ENCODE measurements at places on chromosomes 13 and 19.

- no peak for DNase-seq
These were observed 168.5 kb upstream of the OBI1 start for GRCh38 chr13:78827471-78827870.

DNA sequence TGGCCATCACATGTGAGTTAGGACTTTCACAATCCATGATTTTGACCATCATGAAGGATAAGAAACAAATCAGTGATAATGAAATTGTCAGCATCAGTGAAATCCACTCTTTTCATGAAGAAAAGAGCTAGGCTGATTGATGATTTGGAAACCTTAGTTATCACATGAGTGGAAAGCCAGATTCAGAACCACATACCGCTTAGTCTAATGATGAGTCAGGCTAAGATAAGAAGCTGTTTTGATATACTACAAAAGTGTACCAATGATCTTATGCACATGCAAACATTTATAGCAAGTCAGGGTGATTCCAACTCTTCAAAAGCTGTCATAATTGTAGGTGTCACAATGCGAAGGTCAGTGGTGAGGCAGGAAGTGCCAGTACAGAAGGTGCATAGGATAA is 519.3 kb downstream of the GPC6 start:
- DNase-seq: no peak

- peak; percentile 98 for DNase-seq
These were observed 25.3 kb upstream of the OR10H2 start for GRCh38 chr19:15702534-15702930.

GRCh38 chr13:99312493-99312883 is 5.3 kb upstream of the GPR183 start:
- DNase-seq: peak; percentile 96

- DNase-seq: no peak
These were observed 39.2 kb downstream of the KCNC3 start for GRCh38 chr19:50290011-50290410.

DNA sequence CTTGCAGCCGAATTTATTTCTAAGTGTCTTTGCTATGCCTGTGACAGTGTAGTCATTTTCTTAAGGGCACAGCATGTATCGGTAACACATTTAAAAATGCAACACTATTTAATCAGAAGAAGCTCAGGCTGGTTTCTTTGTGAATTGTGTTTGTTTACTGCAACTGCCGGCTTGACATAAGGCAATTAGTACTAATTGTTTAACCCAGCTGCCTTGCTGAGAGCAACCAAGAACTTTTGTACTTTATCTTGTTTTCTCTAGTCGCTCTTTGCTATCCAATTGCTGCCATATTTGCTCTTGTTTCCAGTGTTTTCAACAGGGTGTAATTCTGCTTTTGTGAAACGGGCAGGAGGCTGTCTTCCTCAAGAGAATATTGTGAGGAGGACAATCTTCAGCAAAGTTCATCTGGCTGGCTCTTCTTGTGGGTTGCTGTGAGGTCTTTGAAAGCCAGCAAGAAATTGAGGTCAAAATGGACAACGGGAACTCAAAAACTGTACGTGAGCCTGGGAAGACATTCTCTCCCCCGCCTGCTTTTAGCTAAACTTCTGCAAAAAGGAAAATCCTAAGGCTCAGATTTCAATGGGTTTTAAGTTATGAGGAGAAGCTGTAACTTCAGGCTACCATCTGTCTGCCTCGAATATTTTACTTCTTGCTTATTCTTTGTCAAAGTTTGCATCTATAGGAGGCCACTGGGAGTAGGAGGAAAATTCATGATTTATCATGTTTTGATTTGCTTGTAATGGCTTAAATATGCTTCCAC is 75.8 kb upstream of the TSHZ3 start:
- no peak for DNase-seq

DNA sequence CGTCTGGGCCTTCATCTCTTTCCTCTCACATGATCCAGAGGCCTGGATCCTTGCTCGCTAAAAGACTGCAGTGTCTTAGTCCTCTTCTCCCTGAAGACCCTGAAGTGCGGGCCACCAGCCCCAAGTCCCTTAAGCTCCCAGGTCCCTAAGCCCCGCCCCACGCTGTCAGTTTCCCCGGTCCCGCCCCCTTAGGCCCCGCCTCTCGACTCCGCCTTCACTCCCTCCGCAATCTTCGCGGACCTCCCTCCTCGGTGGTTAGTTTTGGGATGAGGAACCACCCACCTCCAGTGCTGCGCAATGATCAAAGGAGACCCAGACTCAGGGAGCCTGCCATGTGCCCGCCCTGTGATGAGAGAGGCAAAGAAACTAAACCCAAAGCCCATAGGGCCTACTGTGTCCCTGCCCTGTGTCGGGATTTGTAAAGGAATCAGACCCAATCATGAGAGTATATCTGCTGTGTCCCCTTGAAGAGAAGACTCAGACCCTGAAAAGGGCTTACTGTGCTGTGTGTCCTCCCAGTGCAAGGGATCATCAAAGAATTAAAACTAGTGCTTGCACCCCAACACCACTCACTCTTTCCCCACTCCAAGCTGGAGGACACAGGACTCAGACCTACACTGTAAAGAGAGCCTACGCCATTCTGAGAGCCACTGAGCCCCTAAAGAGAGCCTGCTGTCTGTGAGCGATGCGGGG is 3.0 kb upstream of the COX6B1 start:
- DNase-seq: peak; percentile 83

DNA sequence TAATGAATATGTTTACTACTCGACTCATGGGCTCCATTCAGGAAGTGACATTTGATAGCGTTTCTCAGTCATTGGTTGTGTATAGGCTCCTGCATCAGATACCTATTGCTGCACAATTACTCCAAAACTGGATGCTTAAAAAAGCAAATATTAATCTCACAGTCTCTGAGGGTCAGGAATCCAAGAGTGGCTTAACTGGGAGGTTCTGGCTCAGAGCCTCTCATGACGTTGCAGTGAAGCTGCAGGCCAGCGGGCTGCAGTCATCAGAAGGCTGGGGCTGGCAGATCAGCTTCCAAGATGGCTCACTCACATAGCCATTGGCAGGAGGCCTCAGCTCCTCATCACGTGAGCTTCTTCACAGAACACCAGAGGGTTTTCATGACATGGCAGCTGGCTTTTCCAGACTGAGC is 525.1 kb upstream of the NBEA start:
- no peak for DNase-seq

- no peak for DNase-seq
These were observed 361.4 kb downstream of the EFNB2 start for GRCh38 chr13:106173891-106174610.

GRCh38 chr13:34352958-34353357 is 535.0 kb downstream of the RFC3 start:
- no peak for DNase-seq

DNA sequence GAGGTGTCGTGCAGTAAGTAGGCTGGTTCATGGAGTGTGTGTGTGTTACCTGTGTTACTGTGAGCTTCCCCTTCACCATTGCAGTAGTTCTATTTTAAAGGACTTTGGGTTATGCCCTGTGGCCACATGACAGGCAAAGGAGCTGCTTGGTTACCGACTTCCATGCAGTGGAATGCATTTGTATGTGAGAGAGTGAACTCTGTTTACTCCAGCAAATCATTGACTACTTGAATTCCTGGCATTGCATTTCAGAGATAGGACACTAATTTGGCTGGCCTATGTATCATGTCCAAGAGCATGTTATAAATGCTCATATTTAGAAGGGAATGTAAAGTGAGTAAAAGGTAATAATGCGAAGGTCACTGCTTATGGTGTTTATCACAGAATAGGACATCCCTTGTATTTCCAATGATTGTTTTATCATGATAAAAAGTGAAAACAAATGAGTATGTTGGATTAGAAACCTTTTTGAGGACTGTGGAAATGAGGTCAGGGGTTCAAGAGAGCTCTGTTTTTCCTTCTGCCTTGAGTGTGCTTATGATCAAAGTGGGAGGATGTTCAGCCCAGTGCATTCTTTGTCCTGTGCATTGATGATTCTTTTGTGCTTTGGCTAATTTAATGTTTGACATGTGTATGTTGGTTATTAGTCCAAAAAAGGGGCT is 156.5 kb downstream of the LMO7 start:
- no peak for DNase-seq

GRCh38 chr19:36257520-36257876 is 42.6 kb downstream of the ZNF146 start:
- DNase-seq: no peak

DNA sequence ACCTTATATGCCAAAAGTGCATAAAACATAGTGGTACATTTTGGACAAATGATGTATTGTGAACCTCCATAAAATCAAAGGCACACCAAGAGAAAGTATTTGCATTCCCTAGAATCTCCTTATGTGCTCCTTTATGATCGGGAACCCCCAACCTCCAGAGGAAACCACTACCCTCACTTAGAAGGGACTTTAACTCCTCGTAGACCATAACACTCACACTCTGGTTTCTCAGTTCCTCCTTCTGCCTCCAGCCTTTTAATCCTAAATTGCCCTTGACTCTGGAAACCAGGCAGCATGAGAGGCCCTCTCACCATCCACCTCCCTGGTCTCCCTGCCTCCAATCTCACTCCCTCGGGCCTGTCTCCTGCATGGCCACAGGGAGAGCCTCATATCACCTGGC is 9.8 kb upstream of the KCNN4 start:
- no peak for DNase-seq

- no peak for DNase-seq
These were observed 92.9 kb downstream of the SOX1 start for GRCh38 chr13:112159575-112160547.

- DNase-seq: no peak
These were observed 36.8 kb downstream of the UFM1 start for GRCh38 chr13:38386421-38386820.

DNA sequence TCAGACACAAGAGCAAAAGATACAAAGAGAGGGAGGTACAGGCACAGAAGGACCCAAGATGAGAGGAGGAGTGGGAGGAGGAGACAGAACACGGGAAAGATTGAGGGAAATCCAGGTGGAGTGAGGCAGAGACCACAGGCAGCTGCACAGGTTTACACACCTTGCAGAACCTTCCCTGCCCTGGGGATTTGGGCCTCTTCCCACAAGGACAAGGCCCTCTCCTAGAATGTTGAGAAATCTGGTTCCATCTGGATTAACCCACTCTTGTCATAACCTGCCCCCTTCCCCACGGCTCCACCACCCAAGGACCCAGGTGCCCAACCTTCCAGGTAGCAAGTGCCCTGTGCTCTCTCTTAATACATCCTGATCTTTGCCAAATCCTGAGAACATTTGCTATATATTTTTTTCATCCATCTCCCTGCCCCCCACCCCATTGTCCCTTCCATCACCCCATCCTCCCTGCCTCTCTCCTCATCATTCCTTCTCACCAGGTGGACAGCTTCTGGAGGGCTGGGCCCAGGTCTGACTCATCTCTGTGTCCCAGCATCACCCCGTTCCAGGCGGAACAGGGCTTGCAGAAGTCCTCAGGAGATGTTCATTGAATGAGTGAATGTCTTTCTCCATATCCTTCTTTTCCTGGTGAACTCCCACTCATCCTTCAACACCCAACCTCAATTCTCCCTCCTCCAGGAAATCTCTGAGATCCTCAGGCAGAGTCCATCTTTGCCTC is 8.8 kb upstream of the KLK8 start:
- no peak for DNase-seq

GRCh38 chr13:110187641-110188161 is 119.3 kb downstream of the COL4A1 start:
- no peak for DNase-seq

DNA sequence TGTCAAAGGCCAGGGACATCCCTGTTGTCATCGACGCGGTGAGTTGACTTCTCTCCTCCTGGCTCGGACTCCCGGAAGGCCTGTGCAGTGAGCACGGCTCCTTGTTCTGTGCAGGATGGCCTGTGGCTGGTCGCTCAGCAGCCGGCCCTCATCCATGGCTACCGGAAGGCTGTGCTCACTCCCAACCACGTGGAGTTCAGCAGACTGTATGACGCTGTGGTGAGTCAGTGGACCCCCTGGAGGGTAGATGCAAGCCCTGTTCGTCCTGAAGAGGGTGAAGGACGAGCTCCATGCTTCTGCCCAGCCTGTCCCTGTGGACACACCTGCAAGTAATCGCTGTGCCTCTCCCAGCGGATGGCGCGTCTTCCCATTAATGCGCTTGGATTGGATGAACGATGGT is 19.2 kb downstream of the NAXD start:
- no peak for DNase-seq

DNA sequence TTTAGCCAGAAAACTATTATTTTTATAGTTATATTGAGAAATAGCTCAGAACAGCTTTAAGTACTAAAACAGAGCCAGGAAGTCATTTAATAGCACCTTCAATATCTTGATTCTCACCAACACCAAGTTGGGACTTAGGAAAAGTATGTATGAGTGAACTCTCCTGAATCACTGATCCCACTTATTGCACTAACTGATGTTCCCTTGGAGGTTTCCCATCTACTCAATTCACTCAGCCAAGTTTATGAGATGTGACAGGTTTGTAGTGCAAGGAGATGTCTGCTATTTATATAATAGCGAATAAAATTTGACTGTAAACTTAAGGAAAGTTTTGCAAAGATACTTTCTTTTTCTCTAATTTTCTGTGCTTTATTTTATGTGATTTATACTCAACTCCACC is 1147.6 kb upstream of the PCDH20 start:
- no peak for DNase-seq

- no peak for DNase-seq
These were observed 844.7 kb upstream of the MIR17HG start for GRCh38 chr13:90502762-90503161.

GRCh38 chr13:44128552-44129001 is 245.0 kb upstream of the SERP2 start:
- DNase-seq: no peak

GRCh38 chr13:43994999-43995859 is 115.5 kb downstream of the LACC1 start:
- DNase-seq: no peak

GRCh38 chr19:47973529-47973928 is 18.4 kb downstream of the BSPH1 start:
- DNase-seq: no peak

- DNase-seq: no peak
These were observed 20.3 kb downstream of the CSNK1G2 start for GRCh38 chr19:1961000-1961883.

DNA sequence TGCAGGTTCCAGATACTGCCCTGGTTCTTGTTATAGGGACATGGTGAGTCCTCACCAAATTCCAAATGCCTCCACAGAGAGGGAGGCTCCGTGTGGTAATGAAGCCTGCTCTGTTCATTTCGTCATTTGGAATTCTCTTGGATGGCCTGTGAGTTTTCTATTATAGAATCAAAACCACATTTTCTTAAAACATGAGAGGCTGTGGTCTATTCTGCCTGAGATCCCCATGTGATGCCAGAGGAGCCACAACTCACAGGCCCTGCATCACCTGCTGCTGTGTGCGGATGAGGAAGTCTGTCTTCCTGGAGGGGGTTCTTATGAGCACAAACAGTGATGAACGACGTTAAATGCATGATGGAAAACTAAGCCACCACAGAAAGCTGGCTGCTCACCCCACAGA is 264.4 kb downstream of the UQCRFS1 start:
- DNase-seq: no peak

Data from HL-60 (cell line).